ENCODE measurements at places on chromosomes 4 and X.
A peak's percentile ranks its signal among the peaks of the same experiment; 100 is the strongest.

DNA sequence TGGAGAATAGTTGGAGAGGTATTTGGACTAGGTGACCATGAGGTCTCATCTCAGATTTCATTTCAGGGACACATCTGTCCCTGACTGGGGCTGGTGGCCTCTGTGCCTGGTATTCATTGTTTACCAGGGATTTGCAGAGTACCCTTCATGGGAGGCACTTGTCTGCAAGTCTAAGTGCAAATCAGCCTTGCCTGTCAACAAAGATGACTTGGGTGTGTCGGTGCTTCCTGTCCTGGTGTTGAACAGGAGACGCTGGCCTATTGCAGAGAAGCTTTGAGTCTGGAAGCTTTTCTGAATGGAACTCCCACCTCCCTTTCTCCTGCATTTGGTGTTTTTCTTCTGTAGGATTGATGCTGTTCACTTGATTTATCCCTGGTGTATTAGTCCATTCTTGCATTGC is 104.1 kb downstream of the TNIP2 start:
- peak; percentile 47 for DNase-seq

GRCh38 chrX:31057691-31058090 is 14.2 kb downstream of the FTHL17 start:
- DNase-seq = no peak

GRCh38 chr4:165765053-165765452 is 108.0 kb upstream of the TLL1 start:
- DNase-seq = no peak

DNA sequence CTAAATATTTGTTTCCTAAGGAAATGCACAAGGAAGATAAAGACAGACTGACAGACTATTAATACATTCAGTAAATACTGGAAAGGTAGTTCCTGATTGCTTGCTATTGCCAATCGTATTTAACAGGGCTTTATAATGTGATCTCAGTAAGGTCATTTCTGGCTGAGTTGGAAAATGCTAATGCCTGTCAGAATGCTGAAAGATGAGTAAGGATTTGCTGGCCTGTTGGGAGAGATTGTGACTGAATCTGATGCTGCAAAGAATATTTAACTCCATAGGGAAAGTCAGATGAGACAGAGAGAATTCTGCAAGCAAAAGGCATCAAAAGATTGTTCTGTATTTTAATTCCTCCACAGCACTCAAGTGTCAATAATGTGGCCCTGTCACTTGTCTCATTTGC is 169.0 kb downstream of the BEND2 start:
- no peak for DNase-seq

All from NCI-H187 (cell line).